ENCODE measurements at places on chromosomes 16 and 17.

GRCh38 chr17:37299257-37299980 is 76.4 kb upstream of the C17orf78 start:
- DNase-seq = no peak

GRCh38 chr16:85709766-85710585 is 21.2 kb upstream of the GINS2 start:
- no peak for DNase-seq

- DNase-seq = peak; percentile 77
Observed at GRCh38 chr17:43931062-43931571, 11.2 kb downstream of the PPY start.

- no peak for DNase-seq
Observed at GRCh38 chr17:59884861-59885260, 7.9 kb downstream of the TUBD1 start.

DNA sequence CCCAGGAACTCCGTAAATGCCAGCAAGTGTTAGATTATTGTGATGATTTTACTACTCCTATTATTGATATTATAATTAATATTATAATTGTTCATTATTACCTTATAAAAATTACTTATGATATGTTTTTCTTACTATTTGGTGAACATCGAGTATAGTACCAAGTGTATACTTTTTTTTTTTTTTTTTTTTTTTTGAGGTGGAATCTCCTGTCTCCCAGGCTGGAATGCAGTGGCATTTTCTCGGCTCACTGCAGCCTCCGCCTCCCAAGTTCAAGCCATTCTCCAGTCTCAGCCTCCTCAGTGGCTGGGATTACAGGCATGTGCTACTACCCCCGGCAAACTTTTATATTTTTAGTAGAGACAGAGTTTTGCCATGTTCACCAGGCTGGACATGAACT is 347.0 kb downstream of the WWOX start:
- peak; percentile 19 for DNase-seq

GRCh38 chr17:18332909-18333489 is 17.9 kb downstream of the SMCR8 start:
- DNase-seq = no peak

GRCh38 chr16:81621496-81621895 is 157.6 kb upstream of the PLCG2 start:
- no peak for DNase-seq

- no peak for DNase-seq
Observed at GRCh38 chr16:23505180-23505665, 5.1 kb downstream of the GGA2 start.

GRCh38 chr16:87077750-87078127 is 239.5 kb downstream of the C16orf95 start:
- no peak for DNase-seq

DNA sequence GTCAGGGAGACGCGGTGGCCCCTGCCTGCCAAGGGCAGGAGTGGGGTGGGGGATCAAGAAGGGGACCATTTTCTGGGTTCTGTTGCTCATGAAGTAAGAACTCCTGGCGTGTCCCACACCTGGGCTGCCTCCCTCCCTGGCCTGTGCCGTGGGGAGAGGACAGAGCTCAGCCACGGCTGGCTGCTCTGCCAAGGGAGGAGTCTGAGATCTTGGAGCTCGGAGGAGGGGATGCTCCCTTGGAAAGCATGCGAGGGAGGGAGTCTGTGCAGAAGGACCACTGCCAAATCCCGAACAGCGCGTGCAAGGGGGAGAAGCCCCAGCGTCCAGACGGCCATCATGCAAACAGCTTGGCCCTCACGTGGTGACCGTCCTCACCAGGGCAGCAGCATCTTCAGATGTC is 64.2 kb upstream of the ZNF469 start:
- DNase-seq = no peak

Data from LoVo (cell line).